Hematopoietic multipotent progenitor cell treated with erythropoietin and hydrocortisone succinate and interleukin-3 and kit ligand, for 4 days (in vitro differentiated cells): ENCODE measurements at places on chromosomes 1 and 21.
A peak's percentile ranks its signal among the peaks of the same experiment; 100 is the strongest.

GRCh38 chr21:20997636-20998455, at the start of gene NCAM2:
Gene NCAM2, plus strand, starts transcription at chr21:20998409.
- peak; percentile 82 for DNase-seq

GRCh38 chr1:84849357-84849975, 43.5 kb downstream of the LPAR3 start:
- DNase-seq = no peak

DNA sequence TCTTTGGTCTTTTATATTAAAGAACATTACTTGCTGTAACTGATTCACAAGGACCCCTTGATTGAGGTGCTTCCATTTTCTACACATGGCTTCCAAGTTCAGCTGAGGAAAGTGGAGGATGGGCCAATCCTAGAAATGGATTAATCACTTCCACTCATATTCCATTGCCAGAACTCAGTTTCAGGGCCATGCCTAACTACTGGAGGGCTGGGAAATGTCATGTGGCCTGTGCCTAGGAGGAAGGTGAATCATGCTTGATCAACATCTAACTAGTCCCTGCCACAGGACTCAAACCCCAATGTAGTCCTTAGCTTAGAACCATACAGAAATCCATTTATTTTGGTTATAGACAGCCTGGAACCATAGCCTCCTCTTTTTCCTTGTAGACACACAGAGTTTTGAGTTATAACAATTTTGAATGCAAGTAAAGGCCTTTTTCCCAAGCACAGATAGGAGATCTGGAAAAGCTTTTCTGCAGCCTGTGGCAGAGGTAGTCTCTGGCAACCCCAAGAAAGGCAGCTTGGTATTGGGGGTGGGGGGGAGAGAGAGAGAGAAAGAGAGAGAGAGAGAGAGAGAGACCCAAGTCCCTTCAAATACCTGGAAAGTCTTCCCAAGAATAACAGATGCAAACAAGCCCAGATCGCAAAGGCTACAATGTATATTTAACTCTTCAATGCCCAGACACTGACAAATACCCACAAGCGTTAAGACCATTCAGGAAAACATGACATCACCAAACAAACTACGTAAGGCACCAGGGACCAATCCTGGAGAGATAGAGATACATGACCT, 12.5 kb downstream of the MAST2 start:
- DNase-seq = no peak

DNA sequence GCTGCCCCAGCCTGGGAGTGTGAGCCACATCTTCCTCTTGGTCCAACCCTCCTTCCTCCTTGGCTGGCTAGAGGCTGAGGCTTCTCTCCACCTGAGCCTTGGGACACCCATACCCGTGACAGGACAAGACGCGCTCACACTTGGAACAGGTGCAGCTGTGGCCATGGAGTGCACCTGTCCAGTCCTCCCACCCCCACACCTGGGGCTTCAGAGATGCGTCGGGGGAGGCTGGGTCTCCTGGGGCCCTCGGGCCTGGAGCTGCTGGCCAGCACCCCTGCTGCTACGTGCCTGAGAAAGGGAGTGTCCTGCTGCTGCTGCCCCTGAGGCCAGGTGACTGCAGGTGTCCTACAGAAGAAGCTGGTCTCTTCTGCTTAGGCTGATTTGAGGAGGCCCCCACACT, 37.0 kb upstream of the TMEM52 start:
- DNase-seq = no peak

- no peak for DNase-seq
These were observed 55.7 kb upstream of the RNPC3 start for GRCh38 chr1:103469801-103470200.

DNA sequence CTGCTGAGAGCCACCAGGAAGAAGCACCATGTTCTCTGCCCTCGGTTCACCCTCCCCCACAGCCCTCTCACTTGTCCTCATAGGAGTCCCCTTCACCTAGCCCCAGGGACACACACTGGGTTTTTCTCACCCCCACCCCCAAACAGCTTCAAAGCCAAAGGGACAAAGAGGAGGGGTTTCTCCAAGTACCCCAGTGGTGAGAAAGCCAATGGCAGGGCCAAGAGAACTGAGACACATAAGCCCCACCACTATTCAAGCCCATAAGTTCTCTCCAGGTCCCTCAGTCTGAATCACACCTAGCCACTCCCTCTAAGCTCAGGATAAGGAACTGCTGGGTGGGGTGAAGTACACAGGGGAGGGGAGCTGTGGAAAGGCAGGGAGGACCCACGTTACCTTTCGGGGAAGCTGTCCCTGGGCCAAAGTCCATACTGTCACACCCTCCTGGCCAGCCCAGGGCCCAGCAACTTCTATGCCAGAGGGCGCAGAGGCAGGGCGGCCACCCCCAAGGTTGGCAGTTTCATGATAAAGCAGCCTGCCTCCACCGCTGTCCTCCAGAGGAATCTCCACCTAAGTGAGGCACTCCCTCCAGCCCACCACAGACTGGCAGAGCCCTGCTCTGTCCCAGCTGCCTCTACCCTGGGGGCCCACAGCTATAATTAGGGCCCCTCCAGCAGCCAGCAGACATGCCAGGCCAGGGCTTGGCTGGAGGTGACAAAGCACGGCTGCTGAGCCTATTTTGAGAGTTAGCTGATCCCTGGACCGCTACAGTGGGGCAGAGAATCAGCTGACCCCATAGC, 39.0 kb upstream of the PPP1R15B start:
- DNase-seq = no peak

DNA sequence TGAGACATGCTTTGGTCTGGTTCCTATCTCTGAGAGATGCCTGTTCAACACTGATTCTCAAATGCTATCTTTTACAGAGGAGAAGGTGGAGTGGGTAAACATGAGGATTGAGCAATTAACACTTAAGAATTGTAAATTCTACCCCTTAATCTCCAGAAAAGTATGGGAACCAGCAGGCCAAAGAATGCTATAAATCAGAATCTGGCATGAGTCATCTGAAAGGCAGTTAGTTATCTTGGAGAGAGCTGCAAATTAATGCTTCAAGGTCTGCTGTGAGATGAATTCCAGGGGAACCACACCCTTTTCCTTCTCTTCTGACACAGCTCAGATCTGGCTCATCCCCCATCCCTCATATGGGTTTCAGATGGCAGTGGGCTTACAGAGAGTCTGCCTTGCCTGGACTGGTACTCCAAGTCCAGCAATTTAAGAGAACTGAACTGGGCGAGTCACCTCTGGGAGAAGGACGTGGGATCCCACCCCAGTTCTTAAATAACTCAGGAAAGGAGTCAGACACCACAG, 5.2 kb downstream of the S100A10 start:
- DNase-seq = peak; percentile 55

DNA sequence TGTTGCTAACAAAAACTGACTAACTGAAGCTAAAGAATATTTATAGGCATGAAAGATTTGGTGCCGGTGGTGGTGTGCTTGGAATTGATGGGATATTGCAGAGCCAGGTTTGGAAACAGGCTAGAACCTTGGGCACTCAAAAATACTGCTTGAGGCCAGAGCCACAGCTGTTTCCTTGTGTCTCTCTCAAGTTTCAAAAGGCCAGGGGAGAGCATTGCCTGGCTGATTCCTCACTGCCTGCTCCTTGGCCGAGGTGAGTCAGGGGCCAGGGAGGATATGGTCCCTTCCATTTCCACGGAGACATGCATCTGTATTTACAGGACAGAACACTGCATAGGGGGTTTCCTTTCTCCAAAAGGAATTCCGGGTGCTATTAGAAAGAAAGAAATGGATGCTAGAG, 36.1 kb upstream of the IVNS1ABP start:
- DNase-seq = no peak

DNA sequence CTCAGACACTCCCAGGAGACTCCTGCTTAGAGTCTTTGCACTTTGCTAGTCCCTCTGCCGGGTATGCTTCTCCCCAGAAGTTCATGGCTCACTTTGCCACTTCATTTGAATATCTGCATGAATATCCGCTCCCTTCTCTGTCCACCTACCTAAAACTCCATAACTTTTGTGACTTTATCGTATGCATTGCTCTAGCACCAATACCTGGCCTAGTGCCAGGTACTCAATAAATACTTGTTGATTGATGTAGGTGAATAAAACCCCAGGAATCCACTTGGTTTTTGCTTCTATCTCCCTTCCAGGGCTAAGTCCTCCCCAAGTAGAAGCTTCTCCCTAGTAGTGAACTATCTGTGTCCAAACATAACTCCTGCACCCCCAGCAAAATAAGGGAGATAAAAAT, 27.8 kb upstream of the CTTNBP2NL start:
- no peak for DNase-seq

GRCh38 chr1:70142075-70142474, 63.3 kb downstream of the LRRC40 start:
- no peak for DNase-seq

DNA sequence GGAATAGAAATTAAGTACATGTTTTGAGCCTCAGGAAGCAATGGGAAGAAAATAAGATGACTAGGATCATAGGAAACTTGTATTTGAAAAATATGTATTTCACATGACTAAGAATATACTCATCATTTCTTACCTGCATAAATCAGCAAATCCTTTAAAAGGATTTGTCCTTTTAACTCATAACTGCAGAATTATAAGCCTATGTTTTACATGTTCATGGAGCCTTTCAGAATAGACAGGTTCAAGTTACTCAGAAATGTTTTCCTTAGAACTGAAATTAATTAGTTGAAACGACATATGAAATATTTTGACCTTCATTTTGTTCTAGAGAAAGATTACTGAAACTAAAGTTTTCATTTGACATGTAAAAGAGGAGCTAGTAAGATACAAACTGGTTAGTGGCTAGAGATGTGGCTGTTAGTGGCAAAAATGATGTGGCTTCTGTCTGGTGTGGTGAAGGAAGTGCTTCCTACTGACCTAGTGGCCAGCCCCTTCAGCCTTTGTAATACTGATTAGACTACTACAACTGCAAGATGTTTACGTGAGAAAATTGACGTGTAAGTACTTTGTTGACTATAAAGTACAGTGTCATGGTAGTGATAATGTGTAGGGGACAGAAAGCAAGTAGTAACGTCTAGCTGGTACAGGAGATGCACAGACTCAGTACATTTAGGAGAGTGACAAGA, 54.7 kb downstream of the PACC1 start:
- no peak for DNase-seq

- no peak for DNase-seq
These were observed 165.2 kb downstream of the AK5 start for GRCh38 chr1:77446841-77447555.

DNA sequence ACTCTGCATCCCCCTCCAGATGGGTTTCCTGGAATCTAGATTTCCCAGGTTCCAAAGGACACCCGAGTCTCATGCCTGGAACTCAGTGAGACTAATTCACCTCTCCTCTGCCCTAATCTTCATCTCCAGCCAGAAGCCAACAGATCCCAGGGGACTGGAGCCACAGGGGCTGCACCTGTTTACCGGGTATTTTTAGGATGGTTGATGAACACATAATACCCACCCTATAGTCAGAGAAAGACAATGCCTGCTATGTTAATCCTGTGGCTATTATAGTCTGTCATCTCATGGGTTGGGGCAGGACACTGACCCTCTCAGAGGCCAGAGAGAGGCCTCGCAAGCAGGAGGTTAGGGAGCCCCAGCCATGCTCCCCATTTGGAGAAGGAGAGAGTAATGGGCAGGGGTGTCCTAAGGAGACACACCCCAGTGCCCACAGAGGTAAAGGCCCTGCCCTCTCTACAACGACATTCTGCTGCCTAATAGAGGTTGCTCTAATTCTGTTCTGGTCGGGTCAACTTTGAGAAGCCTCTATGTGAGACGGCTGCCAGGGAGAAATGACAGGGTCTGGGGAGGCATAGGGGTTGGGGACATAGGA, 1.0 kb upstream of the TNNI1 start:
- no peak for DNase-seq

DNA sequence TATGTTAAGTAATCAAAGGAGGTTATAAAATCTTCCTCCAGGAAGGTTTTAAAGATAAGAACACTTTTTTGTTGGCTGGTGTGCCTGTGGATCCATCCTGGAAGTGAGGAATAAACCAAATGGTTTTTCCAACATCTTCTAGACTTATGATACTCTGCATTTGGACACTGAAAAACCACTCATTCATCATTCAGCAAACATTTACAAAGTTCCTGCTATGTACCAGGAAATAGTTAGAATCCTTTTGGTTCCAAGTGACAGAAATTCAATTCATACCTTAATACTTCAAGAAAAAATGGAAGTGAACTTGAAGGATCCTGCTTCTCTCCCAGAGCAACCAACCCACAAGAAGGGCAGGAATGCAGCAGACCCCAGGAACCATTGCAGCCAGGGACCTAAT, 39.6 kb upstream of the PIGC start:
- DNase-seq = no peak

- no peak for DNase-seq
These were observed 180.6 kb downstream of the PLA2G4A start for GRCh38 chr1:187009320-187009719.

DNA sequence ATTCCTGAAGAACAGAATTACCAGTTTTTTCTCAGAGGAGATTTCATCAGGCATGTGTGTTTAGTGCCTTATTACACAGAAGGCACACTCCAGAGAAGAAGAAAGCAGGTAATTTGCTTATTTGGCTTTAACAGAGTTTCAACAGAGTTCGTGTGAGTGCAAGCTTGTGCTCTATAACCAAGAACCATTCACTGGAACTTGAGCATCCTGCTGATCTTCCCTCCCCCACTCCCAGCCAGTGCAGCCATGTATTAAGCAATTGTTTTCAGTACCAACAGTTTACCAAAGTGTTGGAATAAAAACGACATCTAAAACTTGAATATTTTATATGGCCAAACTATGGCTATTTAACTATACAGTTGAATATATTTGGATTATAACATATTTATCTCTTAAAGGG, 4.3 kb downstream of the MGST3 start:
- no peak for DNase-seq

DNA sequence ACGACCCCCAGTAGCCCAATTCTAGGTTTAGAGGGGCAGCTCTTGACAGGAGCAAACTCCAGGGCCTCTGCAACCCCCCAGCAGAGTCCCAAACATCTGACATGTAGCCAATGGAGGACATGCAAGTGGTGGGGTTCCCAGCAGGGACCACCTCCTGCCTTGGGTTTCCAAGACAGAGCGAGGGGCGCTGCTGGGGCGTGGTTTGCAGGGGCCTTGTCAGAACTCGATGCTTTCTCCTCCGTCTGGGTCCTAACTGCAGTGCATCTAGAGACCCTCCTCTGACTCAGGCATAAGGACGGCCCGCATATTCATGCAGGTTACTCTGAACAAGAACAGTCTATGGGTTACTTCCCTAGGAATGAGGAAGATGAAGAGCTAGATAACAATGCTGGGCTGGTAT, 17.2 kb downstream of the EPHX1 start:
- no peak for DNase-seq

- DNase-seq = no peak
These were observed at the start of gene C1QC for GRCh38 chr1:22643381-22643780. Gene C1QC, plus strand, starts transcription at chr1:22643633. Its CDS starts 391 bp downstream, at chr1:22644024.

GRCh38 chr1:228646717-228647522, 88.4 kb upstream of the RHOU start:
- DNase-seq = peak; percentile 61
